K562 (cell line): ENCODE measurements at places on chromosomes 1 and 21.
A peak's percentile ranks its signal among the peaks of the same experiment; 100 is the strongest.

DNA sequence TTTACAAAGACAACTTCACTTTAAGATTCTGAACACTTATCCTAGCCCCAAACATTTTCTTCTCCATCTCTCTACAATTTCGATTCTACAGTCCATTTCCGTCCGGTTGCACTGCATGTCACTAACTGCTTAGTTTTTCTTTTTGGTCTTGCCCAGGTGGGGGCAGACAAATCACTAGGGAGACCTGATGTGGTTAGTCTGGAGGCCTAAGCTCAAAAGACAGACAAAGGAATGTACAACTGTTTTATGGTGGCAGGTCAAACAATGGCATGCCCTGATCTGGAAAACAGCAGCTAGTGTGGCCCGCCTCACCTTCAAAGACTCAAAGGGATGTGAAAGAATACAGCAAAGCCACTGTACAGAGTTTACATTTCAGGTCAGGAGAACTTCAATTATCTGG lies 3.8 kb downstream of the ETV3 start:
- no peak for DNase-seq
- H3K27ac ChIP-seq = no peak overlapping the region
- H3K27me3 ChIP-seq = no peaks in the 10 kb centered on the region

- no peak overlapping the region for H3K4me3 ChIP-seq
- H3K36me3 ChIP-seq = no peaks in the 10 kb centered on the region
- peaks cover 19% of the 10 kb centered on the region for H3K4me1 ChIP-seq
- no peak overlapping the region for H3K27ac ChIP-seq
- DNase-seq = peak; percentile 89
- H3K27me3 ChIP-seq = no peaks in the 10 kb centered on the region
Observed at GRCh38 chr1:16082283-16083038, 9.0 kb upstream of the FAM131C start.

- no peaks in the 10 kb centered on the region for H3K27me3 ChIP-seq
- H3K4me3 ChIP-seq = no peak overlapping the region
- no peaks in the 10 kb centered on the region; the same call in 1 of the 2 replicates for H3K4me1 ChIP-seq
Observed at GRCh38 chr1:244876228-244876910, 12.0 kb upstream of the HNRNPU start.

- H3K4me3 ChIP-seq = no peak overlapping the region
- no peak overlapping the region for H3K27ac ChIP-seq
- H3K27me3 ChIP-seq = no peaks in the 10 kb centered on the region
- H3K36me3 ChIP-seq = no peaks in the 10 kb centered on the region
- peaks cover 8% of the 10 kb centered on the region for H3K4me1 ChIP-seq
Observed at GRCh38 chr1:207298186-207298585, 23.3 kb upstream of the CD55 start.

- H3K4me3 ChIP-seq = no peak overlapping the region
- no peak overlapping the region for H3K27ac ChIP-seq
- no peaks in the 10 kb centered on the region for H3K4me1 ChIP-seq
Observed at GRCh38 chr1:30465096-30465495, 258.3 kb downstream of the MATN1 start.

DNA sequence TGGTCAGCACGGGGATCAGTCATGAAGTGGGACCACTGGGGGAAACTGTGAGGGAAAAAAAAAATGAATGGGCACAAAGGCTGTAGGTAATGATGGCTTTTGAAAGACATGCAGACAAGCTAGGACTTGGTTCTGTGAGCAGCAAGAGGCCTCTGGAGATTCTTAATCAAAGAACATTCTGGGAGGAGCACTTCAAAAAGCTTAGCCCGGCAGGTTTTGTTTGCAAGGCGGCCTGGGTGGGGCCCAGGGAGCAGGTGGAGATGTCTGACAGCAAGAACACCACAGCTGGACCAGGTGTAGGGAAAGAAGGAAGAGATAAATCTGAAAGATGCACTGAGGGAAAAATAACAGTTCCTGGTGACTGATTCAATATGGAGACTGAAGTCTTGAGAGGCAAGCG lies 6.0 kb downstream of the TEX35 start:
- no peaks in the 10 kb centered on the region for H3K36me3 ChIP-seq
- no peak for DNase-seq
- H3K4me3 ChIP-seq = no peak overlapping the region
- peaks cover 14% of the 10 kb centered on the region for H3K27me3 ChIP-seq

- peaks cover 53% of the 10 kb centered on the region for H3K27me3 ChIP-seq
- H3K27ac ChIP-seq = no peak overlapping the region
- no peak overlapping the region for H3K4me3 ChIP-seq
- DNase-seq = peak; percentile 31
- H3K4me1 ChIP-seq = peaks cover 14% of the 10 kb centered on the region
Observed at GRCh38 chr1:226553924-226554282, 5.3 kb downstream of the STUM start.

DNA sequence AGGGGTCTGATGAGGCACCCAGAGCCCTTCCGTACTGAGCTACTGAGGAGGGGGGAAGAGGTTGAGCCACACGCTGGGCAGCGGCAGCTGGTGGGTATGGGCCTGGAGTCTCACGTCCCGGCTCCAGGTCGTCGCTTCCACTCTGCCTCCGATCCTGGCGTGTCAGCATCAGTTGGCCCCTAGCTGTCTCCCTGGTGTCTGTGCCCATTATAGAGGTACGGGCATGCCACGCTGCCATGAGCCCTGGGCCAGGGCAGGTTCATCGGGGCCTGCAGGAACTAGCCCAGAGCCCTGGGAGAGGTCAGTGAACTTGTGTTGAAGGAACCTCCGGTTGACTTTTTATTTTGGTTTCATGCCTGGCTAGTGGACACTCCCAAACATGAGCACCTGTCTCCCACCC lies 18.2 kb downstream of the COQ8A start:
- no peak overlapping the region for H3K4me3 ChIP-seq
- no peak overlapping the region for H3K27ac ChIP-seq
- H3K4me1 ChIP-seq = no peaks in the 10 kb centered on the region; the same call in 2 of the 3 replicates
- DNase-seq = no peak
- H3K36me3 ChIP-seq = no peaks in the 10 kb centered on the region

DNA sequence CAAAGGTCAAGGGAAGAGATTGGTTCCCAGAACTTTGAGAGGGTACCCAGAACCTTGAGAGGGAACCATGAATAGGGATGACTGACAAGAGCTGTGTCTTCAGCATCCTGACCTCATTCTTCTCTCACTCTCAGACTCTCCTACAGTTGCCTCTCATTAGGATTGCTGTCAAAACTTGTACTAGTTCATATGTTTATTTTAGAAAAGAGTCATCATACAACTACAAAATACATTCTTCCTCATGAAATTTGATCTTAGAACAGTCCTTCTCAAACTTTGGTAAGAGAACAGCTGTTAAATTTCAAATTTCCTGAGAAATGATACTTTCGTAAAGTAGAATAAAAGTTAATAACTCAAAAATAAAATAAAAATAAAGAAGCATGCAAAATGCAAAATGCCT lies 161.4 kb upstream of the ZRANB2 start:
- no peaks in the 10 kb centered on the region for H3K36me3 ChIP-seq
- H3K4me1 ChIP-seq = no peaks in the 10 kb centered on the region
- H3K27ac ChIP-seq = no peak overlapping the region
- H3K4me3 ChIP-seq = no peak overlapping the region
- no peak for DNase-seq
- no peaks in the 10 kb centered on the region for H3K27me3 ChIP-seq

- no peak overlapping the region for H3K27ac ChIP-seq
- no peak for DNase-seq
- no peak overlapping the region for H3K4me3 ChIP-seq
Observed at GRCh38 chr1:36232212-36233095, 8.2 kb downstream of the THRAP3 start.

DNA sequence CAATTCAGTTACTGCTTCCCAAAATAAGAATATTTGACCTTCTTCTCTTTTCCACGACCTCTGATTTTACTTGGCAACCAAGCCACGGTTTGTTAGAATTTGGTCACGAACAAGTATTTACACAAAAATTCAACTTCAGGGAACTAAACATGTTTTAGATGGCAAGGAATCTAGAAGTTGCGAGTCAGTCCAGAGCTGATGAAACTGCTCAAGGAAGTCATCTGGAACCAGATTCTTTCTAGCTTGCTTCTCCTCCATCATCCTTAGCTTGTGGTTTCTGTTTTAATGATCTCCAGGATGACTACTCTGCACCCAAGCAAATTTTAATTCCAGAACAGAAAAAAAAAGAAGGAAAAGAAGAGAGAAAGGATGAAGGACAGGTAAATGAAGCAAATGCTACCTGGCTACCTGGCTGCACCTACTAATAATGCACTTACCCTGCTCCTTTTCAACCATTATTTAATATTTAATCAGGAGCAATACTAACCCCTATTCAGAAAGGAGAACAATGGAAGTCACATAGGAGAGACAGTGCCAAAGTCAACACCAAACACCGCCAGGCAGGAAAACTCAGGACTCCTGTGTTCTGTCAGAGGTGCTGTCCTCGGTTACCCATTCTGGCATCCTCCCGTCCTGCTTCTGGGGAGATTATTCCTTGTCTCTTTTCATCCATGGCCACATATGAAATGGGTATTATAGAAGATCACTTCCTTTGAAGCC lies 54.2 kb upstream of the RGS7 start:
- no peak for DNase-seq
- H3K27ac ChIP-seq = no peak overlapping the region
- H3K4me1 ChIP-seq = no peaks in the 10 kb centered on the region
- H3K4me3 ChIP-seq = no peak overlapping the region
- no peaks in the 10 kb centered on the region for H3K36me3 ChIP-seq

DNA sequence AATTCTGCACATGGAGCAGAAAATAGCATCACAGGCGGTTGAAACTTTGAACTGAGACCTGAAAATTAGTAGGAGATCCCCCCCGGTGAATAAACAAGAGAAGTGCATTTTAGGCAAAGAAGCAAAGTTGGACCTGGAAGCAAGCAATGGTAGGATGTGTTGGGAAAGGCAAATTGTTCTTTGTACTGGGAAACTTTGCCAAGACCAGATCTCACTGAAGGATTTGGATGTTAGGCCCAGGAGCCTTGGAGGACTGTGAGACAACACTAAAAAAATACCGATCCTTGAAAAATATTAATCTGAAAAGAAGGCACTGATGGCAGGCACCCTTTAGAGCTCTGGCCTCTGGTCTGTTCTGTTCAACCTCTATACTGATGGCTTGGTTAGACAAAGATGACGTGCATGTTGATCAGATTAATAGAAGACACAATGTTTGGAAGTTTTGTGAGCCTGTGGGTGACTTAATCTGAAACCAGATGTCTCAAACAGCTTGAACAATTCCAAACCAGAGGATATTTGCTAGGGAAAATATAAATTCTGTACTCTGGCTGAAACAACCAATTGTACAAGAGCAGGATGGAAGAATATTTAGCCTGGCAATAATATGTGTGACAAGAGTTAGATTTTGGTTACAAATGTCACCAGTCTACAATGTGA lies 108.4 kb downstream of the ROR1 start:
- H3K27ac ChIP-seq = no peak overlapping the region
- H3K27me3 ChIP-seq = no peaks in the 10 kb centered on the region
- H3K36me3 ChIP-seq = no peaks in the 10 kb centered on the region
- no peak for DNase-seq
- no peak overlapping the region for H3K4me3 ChIP-seq

DNA sequence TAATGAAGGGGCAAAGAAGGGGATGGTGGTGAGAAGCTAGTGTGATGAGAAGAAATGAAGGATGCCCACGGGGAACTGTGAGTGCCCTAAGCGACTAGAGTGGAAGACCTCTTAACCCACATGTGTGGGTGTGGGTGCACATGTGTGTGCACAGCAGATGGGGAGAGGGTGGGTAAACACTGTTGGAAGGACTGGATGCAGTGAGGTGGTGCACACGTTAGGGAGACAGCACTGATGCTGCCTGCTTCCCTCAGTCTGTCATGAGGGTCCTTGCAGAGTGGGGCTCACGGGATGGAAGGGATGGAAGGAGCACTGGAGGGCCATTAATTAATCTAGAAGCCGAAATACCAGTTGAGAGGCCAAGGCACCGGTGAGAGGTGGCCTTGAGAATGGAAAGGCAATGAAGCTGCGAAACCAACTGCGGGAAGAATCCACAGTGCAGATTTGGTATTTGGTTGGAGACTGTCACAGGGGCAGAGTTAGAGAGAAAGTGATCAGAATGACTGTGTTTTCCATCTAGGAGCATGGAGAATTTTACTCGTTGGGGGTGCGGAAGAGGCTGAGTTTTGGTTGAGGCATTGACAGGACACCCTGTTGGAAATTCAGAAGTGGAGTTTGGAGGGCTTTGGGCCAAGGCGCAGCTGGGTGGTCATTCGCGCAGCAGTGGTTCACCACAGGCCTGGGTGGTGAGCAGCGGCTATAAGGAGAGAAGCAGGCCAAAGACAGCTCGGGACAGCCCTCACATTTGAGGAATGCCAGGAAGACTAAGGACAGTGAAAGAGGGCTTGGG lies 15.8 kb downstream of the RCSD1 start:
- no peak for DNase-seq
- no peak overlapping the region for H3K27ac ChIP-seq
- peaks cover 27% of the 10 kb centered on the region; the same call in 2 of the 3 replicates for H3K36me3 ChIP-seq
- no peaks in the 10 kb centered on the region for H3K27me3 ChIP-seq
- H3K4me1 ChIP-seq = peaks cover 16% of the 10 kb centered on the region

DNA sequence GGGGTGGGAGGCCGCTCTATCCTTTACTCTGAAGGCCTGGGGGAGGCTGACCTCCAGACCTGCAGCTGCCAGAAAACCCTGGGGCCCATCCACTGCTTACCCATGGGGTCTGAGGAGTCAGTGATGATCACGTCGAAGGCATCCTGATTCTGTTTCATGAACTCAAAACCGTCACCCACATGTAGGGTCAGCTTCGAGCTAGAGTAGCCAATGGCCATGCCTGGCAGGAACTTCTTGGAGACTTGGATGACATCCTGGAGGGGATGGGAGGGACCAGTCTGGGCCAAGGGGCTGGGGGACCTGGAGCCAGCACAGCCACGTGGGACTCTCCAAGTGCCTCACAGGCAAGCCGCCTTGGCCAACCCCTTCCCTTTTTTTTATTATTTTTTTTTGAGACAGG lies 3.3 kb downstream of the SRM start:
- no peak overlapping the region for H3K27ac ChIP-seq
- H3K27me3 ChIP-seq = no peaks in the 10 kb centered on the region
- DNase-seq = no peak
- H3K4me3 ChIP-seq = no peak overlapping the region
- H3K4me1 ChIP-seq = peaks cover 78% of the 10 kb centered on the region

- DNase-seq = no peak
- H3K27ac ChIP-seq = no peak within 1 kb of the TSS
- H3K4me3 ChIP-seq = no peak within 1 kb of the TSS
- H3K27me3 ChIP-seq = peaks cover 78% of the 10 kb centered on the region
Observed at GRCh38 chr1:170664093-170664827, at the start of gene PRRX1. Gene PRRX1, plus strand, starts transcription at chr1:170664131. Its CDS starts 88 bp downstream, at chr1:170664219.

- no peak overlapping the region for H3K4me3 ChIP-seq
- H3K27ac ChIP-seq = no peak overlapping the region
- H3K36me3 ChIP-seq = no peaks in the 10 kb centered on the region
- 0 out of 2 replicates have a peak, but pooled peaks cover 3% of the 10 kb centered on the region for H3K27me3 ChIP-seq
- no peak for DNase-seq
Observed at GRCh38 chr1:114803001-114803400, 22.5 kb upstream of the SIKE1 start.

DNA sequence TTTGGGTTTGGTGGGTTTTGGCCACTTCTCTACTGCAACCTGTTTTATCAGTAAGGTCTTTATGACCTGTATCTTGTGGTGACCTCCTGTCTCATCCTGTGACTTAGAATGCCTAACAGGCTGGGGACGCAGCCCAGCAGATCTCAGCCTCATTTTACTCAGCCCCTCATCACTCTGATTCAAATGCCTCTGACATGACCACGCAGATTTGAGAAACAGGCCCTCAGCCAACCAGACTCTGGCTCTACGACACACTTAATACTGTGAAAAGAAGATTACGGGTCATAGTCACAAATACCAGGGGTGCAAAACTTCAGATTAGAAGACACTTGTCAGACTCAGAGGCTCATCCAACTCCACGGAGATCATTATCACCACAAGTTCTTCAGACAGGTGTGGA lies 28.3 kb upstream of the KIF26B start:
- no peak overlapping the region for H3K4me3 ChIP-seq
- no peak overlapping the region for H3K27ac ChIP-seq
- H3K36me3 ChIP-seq = no peaks in the 10 kb centered on the region
- no peak for DNase-seq
- no peaks in the 10 kb centered on the region; the same call in 1 of the 2 replicates for H3K4me1 ChIP-seq
